HCEC 1CT (cell line): ENCODE measurements at places on chromosomes 7 and 10.

DNA sequence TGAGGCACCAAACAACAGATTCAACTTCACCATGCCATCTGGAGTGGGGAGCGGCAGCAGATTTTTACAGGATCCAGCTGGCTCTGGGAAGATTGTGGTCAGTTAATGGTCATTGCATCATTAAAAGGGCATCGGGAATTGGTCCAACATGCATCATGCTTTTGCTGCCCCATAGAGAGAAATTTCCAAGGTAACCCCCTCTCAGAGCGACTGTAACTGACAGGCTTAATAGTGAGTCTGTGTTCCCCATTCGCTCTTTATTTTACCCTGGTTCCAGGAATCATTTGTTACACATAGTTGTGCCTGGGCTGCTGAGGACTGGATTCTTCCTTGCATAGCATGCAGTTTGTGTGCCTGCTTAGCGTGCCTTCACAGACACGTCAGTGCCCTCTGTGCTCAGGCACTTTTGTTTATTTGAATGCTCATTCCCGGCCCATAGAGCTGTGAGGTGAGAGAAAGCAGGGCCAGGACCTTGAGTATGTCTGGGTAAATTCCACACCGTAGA is 49.9 kb downstream of the CDHR3 start:
- peak; percentile 85 for DNase-seq

- DNase-seq = no peak
Observed at GRCh38 chr7:47432671-47433563, 149.0 kb downstream of the TNS3 start.

DNA sequence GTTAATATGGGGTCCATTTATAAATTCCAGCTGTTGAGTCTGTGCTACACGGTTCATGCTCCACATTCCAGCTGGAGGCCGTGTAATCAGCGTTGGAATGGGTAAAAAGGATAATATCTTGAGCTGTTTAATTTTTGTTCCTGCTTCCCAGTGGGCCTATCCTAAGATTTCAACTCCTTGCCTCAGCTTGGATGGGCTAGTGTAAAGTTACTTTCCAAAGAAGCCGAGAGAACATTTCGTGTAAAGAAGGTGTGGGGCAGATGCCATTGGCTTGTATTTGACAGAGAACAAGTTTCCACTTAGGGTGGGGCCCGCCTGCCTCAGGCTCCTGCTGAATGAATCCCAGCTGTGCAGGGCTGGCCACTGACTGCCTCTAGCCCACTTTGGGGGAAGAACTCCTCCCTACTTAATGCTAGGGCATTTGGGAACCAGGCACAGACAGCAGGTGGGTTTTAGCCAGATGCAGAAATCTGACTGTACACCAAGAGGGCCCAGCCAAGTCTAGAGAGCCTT is 125.9 kb upstream of the LYZL2 start:
- no peak for DNase-seq

DNA sequence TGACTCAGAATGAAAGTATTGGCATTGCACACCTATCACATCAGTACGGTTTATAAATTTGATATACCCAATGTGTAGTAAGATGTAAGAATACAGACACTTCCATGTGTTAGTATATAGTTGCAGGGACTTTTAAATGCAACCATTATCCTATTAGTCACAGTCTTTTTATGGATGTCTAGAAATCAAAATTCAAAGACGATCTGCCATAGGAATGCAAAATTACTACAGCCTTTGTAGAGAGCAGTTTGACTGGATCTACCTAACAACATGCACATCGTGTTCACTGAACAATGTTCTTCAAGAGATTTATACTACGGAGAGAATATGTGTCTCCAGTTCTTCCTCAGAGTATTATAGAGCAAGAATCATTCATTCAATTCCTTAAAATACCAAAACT is 317.3 kb upstream of the HGF start:
- DNase-seq = no peak

DNA sequence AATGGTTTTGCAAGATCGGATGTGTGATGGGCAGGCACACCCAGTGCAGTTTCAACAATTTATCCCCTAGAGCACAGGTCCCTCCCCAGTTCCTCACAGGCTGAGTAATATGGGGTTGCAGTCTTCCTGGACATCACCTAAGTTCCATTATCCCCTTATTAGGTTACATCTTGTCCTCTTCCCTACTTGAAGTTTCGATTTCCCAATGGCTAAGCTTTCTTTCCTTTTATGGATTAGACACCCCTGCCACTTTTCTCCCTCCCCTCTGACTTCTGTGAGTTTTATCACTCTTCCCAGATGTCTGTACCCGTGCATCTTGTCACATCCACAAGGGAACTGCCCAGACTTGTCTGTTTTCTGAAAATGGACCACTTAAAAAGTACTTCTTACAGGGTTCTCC is 2.4 kb upstream of the NIPSNAP2 start:
- peak; percentile 27 for DNase-seq

DNA sequence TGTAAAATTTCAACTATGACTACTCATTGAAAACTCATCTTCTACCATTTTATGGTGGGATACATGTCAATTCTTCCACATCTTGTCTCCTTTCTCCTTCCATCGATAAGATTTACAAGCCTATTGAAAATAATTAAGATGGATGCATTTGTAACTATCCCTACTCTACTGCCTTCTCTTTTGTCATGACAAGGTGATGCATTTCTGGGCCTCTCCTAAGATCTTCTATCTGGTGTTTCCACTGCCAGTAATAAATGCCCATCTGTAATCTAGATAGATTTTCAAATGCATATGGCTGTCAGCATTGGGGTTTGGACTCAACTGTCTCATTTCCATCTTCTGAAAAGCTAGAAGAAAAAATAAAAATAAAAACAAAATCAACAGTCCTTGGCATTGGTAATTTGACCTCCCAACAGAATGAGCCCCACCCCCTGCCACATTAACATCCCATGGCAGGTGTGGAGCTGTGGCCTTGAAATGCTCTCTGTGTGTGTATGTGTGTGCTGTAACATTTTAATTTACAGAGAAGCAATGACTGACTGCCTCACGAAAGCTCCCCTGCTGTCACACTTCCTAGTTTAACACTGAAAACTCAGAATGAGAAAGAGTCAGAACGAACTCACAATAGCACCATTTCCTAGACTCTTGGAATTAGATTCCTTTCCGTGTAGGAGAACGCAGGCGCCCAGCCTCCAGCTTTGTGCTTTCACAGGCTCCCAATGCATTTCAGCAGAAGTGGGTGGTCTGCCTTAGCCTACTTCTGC is 74.2 kb downstream of the RHOBTB1 start:
- DNase-seq = no peak

- peak; percentile 62 for DNase-seq
Observed at GRCh38 chr7:157273208-157274093, 63.4 kb upstream of the DNAJB6 start.

DNA sequence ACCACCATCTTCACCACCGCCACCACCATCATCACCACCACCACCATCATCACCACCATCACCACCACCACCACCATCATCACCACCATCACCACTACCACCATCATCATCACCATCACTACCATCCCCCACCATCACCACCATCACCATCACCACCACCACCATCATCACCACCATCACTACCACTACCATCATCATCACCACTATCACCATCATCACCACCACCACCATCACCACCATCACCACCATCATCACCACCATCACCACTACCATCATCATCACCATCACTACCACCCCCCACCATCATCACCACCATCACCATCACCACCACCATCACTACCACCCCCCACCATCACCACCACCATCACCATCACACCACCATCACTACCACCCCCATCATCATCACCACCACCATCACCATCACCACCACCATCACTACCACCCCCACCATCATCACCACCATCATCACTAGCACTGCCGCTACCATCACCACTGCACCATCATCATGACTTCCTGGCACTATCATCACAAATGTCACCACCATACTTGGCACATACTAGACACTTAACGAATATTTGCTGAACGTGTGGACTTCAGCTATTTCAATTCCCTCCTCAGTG is 25.3 kb upstream of the FZD8 start:
- no peak for DNase-seq
